ENCODE measurements at places on chromosomes 12 and 14. TPM values are rescaled to one million over a fixed set of nuclear protein-coding genes. Genes with fewer than 3 reads are reported as not detected.

SPTB gene
- total RNA-seq = 0.07 TPM

DHRS2 gene
- total RNA-seq = 0.21 TPM

MANSC4 gene
- not detected for total RNA-seq

CD163L1 gene
- total RNA-seq = not detected

C12orf56 gene
- total RNA-seq = 0.23 TPM

NOS1 gene
- 0.14 TPM for total RNA-seq

TPH2 gene
- total RNA-seq = not detected

FITM1 gene
- total RNA-seq = not detected

OTX2 gene
- total RNA-seq = not detected

ARHGAP9 gene
- not detected for total RNA-seq

SLC10A1 gene
- not detected for total RNA-seq

LHX5 gene
- total RNA-seq = 0.28 TPM

KRT6A gene
- 9,998 TPM for total RNA-seq

FOXG1 gene
- not detected for total RNA-seq

TRIM9 gene
- 0.14 TPM for total RNA-seq

TMEM63C gene
- 22.3 TPM for total RNA-seq

KRT1 gene
- 0.99 TPM for total RNA-seq

CARMIL3 gene
- total RNA-seq = not detected

DHH gene
- under 0.01 TPM for total RNA-seq

TMEM119 gene
- total RNA-seq = 0.05 TPM

A2ML1 gene
- 93.6 TPM for total RNA-seq

TAS2R7 gene
- total RNA-seq = not detected

CEP170B gene
- 35.4 TPM for total RNA-seq

ADAMTS20 gene
- not detected for total RNA-seq

TAS2R8 gene
- not detected for total RNA-seq

OASL gene
- total RNA-seq = 0.51 TPM

TMEM260 gene
- 5.8 TPM for total RNA-seq

LBHD2 gene
- total RNA-seq = not detected

LMNTD1 gene
- total RNA-seq = not detected

TBC1D30 gene
- 3.9 TPM for total RNA-seq

ADAM21 gene
- 1.2 TPM for total RNA-seq

MSRB3 gene
- 2.1 TPM for total RNA-seq

Measured in airway epithelial cell (primary cell).